ENCODE measurements at places on chromosomes 13 and 19.

- no peak for DNase-seq
Observed at GRCh38 chr13:36518707-36519106, 86.4 kb downstream of the CCNA1 start.

DNA sequence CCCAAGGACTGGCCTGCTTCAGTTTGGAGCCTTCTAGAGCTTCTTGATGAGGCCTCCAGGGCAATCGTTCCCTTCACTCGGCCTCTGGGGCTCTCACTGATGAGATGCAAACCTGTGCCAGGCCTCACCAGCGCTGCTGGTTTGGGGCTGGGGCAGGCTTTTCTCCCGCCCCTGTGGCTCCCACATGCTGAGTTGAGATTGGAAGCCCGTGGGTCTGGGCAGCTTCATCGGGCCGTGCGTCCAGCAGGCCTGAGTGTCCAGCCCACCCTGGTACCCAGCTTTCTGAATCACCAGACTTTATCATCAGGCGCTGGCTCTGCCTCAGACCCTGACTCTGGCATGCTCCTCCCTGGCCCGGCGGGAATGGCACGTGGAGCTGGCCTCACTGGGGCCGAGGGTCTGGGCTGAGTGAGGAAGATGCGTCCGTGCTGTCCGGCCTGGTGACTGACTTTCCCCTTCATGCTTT, 4.3 kb downstream of the CALM3 start:
- DNase-seq = no peak

DNA sequence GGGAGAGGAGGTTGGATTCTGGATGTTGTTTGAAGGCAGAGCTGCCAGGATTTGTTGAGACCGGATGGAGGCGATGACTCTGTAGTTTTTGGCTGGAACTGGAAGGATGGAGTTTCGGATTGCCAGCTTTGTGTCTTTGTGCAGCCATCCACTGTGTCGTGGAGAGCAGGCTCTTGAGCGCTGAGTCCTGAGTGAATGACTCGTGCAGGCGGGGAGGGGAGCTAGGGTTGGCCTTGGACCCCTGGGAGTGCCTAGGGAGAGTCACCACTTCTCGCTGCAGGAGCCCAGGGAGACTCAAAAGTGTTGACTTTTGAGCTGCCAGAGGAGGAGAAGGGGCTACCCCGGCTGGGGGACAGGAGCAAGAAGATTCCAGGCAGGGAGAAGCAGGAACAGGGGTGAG, 3.9 kb downstream of the TOMM40 start:
- DNase-seq = no peak

DNA sequence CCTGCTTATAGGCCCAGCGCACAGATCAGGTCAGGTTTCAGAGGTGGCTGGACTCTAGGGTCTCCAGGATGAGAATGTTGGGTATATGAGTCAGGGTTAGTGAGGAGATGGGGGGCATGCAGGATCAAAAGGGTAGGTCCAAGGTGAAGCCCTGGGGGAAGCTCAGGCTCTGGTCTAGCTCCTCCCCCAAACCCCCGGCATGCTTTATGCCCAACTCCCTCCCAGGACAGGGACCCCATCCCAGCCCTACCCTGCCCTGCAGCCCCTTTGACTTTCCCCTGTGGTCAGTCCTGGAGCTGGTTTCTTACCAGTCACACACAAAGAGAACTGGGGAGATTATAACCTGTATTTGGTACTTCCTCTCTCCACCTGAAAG, 9.8 kb upstream of the CEACAM18 start:
- no peak for DNase-seq

GRCh38 chr19:11405846-11406643, 13.1 kb downstream of the RGL3 start:
- DNase-seq = no peak

DNA sequence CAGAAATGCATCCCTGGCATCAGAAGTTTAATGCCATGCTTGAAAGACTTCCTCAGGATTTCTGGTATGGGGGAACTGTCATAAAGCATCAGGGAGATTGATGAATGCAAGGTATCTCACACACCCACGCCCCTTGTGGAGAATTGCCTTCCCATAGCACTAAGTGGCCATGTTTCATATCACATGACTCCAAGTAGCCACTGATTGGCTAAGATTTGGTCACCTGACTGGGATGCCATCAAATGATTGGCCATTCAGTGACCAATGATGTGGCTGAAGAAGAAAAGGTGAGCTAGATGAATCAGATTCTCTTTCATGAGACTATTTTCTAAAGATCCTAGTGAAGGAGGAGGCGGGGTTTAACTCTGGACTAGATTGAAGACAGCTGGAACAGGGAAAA, 7.3 kb downstream of the KLK8 start:
- no peak for DNase-seq

GRCh38 chr13:43196086-43196621, 172.8 kb downstream of the DNAJC15 start:
- DNase-seq = no peak

DNA sequence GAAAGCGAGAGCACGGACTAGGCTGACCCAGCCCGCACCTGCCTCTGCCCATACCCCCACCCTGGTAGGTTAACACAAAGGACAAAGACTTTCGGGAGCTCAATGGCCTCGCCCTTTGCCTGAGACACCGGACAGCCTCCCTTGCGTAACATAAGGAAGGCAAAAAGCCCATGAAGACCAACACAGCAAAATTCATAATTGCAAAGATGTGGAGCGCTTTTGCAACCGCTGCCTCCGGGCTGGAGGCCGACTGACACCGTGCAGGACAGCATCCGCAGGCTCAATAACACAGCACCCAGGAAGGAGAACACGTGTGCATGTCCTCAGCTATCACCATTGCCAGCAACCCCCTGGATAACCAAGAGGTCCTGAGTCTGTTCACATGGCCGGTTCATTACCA, 15.4 kb downstream of the LILRA1 start:
- DNase-seq = no peak

DNA sequence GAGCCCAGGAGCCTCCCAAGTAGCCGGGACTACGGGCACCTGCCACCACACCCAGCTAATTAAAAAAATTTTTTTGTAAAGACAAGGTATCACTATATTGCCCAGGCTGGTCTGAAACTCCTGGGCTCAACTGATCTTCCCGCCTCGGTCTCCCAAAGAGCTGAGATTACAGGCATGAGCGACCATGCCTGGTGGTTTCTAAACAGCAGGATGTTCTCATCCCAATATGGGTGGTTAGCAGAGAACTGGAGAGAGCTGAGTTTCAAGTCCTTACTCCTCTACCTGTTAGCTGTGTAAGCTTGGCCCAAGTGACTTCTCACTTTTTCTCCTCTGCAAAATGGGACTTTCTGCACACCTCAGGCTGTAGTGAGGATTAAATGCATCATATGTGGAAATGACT, 8.0 kb downstream of the TMEM91 start:
- DNase-seq = no peak

DNA sequence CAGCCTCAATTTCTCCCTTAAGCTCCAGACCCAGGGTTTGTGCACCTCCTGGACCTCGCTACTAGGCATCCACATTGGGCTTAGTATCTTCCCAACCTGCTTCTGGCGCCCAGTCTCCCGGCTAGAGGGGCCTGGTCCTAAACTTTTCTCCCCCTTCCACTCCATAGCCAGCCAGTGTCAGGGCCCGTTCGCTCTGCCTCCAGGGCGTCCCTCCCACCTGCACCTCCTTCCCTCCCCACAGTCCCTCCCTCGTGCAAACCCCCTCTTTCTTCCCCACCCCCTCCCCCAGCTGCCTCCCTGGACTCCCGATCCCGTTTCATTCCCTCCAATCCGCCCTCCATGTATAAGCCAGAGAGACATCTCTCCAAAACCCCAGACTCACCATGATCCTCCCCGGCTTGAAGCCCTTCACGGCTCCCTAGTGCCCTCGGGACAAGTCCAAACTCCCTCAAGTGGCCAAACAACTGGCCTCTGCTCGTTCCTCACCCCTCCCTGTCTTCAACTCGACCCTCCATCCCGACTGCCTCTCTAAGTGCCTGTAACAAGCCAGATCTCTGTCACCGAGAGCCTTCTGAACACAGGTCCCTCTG, 997 bp upstream of the SAMD4B start:
- DNase-seq = no peak

- DNase-seq = no peak
Observed at GRCh38 chr13:86757236-86757978, 913.8 kb upstream of the SLITRK5 start.

- no peak for DNase-seq
Observed at GRCh38 chr13:47519626-47520025, 481.4 kb downstream of the SUCLA2 start.

- DNase-seq = no peak
Observed at GRCh38 chr19:5960005-5961001, 17.6 kb downstream of the RANBP3 start.

Measured in NCI-H2107 (cell line).